ENCODE measurements at places on chromosomes 7 and 10. TPM values are rescaled to one million over a fixed set of nuclear protein-coding genes. Genes with fewer than 3 reads are reported as not detected.
A peak's percentile ranks its signal among the peaks of the same experiment; 100 is the strongest.

Gene RBM20
- total RNA-seq = 2.0 TPM

Gene FAM25G
- total RNA-seq = not detected

Gene ACSM6
- not detected for total RNA-seq

- DNase-seq = no peak
Measured at GRCh38 chr7:6256677-6257535, 15.5 kb downstream of the CYTH3 start.

DNA sequence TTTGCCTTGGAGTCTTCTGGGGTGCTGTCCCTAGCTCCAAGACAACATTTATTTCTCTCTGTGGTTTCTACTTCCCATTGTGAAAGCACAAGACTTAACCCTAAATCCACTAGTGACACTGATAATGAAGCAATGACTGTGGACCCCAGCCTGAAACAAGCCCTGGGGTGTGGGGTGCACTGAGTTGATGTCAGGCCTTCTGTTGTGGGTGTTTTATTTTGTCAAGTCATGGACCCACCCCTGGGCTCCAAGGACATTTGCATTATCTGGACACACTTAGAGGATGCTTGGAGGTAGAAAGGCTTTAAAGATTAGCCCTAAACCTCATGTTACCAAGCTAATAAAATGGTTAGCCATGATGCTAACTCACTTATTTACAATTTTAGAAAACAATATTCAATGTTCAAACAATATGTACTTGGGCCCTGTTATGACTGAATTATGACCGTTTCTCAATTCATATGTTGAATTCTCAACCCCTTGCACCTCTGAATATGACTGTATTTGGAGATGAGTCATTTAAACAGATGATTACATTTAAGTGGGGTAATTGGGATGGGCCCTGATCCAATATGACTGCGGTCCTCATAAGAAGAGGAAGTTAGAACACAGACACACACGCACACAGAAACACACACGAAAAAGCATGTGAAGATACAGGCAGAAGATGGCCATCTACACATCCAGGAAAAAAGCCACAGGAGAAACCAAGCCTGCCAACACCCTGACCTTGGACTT, 137.2 kb upstream of the IGFBP3 start:
- DNase-seq = no peak

GRCh38 chr7:101465576-101466196, 103.0 kb downstream of the COL26A1 start:
- peak; percentile 39 for DNase-seq

Measured in lung microvascular endothelial cell (primary cell).